ENCODE measurements at places on chromosomes 4 and X.

GRCh38 chrX:106144755-106145639 is 23.1 kb upstream of the PWWP3B start:
- no peak overlapping the region for H3K27ac ChIP-seq
- no peaks in the 10 kb centered on the region for H3K36me3 ChIP-seq
- no peak overlapping the region for H3K4me3 ChIP-seq
- no peaks in the 10 kb centered on the region for H3K27me3 ChIP-seq
- H3K4me1 ChIP-seq: no peaks in the 10 kb centered on the region

DNA sequence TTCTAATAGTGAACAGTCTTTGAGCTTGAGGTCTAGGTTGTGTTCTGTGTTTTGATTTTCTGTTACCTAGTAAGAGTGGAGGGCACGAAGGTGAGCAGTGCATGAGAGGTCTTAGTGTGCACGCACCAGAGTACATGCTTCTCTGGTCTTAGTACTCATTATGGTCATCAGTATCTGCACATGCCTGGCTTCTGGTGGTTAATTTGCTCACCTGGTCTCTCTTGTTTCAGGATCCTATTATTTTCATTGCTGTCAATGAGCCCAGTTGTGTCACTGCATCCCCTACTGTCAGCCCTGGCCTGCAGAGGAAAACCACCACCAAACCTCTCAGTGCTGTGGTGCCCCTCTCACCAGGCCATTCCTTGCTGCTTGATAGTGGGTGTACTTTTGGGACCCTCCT is 54.8 kb downstream of the NSUN7 start:
- no peak overlapping the region for H3K4me3 ChIP-seq
- no peaks in the 10 kb centered on the region for H3K27me3 ChIP-seq
- DNase-seq: no peak
- no peaks in the 10 kb centered on the region for H3K4me1 ChIP-seq
- H3K27ac ChIP-seq: no peak overlapping the region
- no peaks in the 10 kb centered on the region for H3K36me3 ChIP-seq

- peaks cover 31% of the 10 kb centered on the region for H3K4me1 ChIP-seq
- DNase-seq: no peak
- 0 out of 2 replicates have a peak, but pooled peaks cover 3% of the 10 kb centered on the region for H3K36me3 ChIP-seq
- no peaks in the 10 kb centered on the region for H3K27me3 ChIP-seq
- no peak overlapping the region for H3K4me3 ChIP-seq
These were observed 19.7 kb upstream of the TADA2B start for GRCh38 chr4:7023486-7023885.

GRCh38 chrX:130340271-130340670 is 552 bp downstream of the SLC25A14 start:
- H3K36me3 ChIP-seq: no peaks in the 10 kb centered on the region
- H3K4me1 ChIP-seq: peaks cover 5% of the 10 kb centered on the region
- DNase-seq: no peak
- no peaks in the 10 kb centered on the region for H3K27me3 ChIP-seq
- peak overlapping the region; percentile 68 for H3K4me3 ChIP-seq

GRCh38 chr4:75834772-75835154 is 67.5 kb downstream of the PPEF2 start:
- H3K27me3 ChIP-seq: no peaks in the 10 kb centered on the region
- no peaks in the 10 kb centered on the region for H3K4me1 ChIP-seq
- no peak for DNase-seq
- no peak overlapping the region for H3K4me3 ChIP-seq

GRCh38 chr4:18961879-18962278 is 940.3 kb upstream of the LCORL start:
- no peaks in the 10 kb centered on the region for H3K36me3 ChIP-seq
- H3K4me1 ChIP-seq: no peaks in the 10 kb centered on the region
- H3K27ac ChIP-seq: no peak overlapping the region
- no peaks in the 10 kb centered on the region for H3K27me3 ChIP-seq
- DNase-seq: no peak

GRCh38 chrX:110025395-110025794 is 22.5 kb downstream of the TMEM164 start:
- H3K4me1 ChIP-seq: peaks cover 30% of the 10 kb centered on the region
- no peaks in the 10 kb centered on the region for H3K27me3 ChIP-seq
- peak overlapping the region; percentile 24 for H3K27ac ChIP-seq

DNA sequence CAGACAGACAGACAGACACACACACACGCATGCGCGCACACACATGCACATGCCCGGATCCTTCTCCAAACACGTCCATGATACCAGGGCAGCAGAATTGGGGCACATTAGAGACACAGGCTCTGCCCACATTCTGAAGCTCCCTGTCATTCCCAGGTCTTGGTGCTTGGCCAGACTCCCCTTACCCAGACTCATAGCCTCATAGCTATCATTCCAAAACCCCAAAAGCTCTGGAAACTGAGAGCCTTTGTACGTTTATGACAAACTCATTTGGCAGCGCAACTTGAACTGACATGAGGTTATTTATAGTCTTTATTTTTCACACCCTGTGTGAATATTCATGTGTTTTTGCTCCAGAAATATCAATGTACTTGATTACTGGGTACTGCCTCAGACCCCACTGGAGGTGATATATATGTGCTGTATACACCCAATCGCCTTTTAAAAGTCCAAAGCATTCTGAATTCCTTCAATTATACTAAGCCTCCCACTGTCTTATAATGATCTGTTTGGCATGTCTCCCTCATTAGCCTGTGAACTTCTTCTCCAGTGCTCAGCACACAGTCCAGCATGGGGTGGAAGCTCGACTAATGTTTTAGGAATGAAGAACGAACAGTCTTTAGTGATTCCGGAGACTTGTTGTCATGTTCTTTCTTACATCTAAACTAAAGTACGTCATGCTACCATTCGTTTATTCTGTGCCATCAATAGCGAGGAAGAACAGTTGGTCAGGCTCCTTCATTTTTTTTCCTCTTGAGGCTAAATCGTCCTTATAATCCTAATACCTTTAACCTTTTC is 45.0 kb downstream of the RTL9 start:
- no peaks in the 10 kb centered on the region for H3K27me3 ChIP-seq
- H3K27ac ChIP-seq: no peak overlapping the region
- no peaks in the 10 kb centered on the region for H3K36me3 ChIP-seq
- DNase-seq: no peak
- no peak overlapping the region for H3K4me3 ChIP-seq

- H3K4me3 ChIP-seq: no peak overlapping the region
- H3K4me1 ChIP-seq: no peaks in the 10 kb centered on the region
- no peaks in the 10 kb centered on the region for H3K36me3 ChIP-seq
- DNase-seq: no peak
- no peaks in the 10 kb centered on the region for H3K27me3 ChIP-seq
These were observed 346.7 kb upstream of the TACR3 start for GRCh38 chr4:104066533-104066932.

- no peak overlapping the region for H3K27ac ChIP-seq
- H3K4me1 ChIP-seq: no peaks in the 10 kb centered on the region
- H3K4me3 ChIP-seq: no peak overlapping the region
These were observed 86.8 kb downstream of the REPS2 start for GRCh38 chrX:17033225-17033624.

GRCh38 chr4:61500883-61501282 is 300.8 kb downstream of the ADGRL3 start:
- H3K27me3 ChIP-seq: no peaks in the 10 kb centered on the region
- H3K36me3 ChIP-seq: no peaks in the 10 kb centered on the region
- no peak overlapping the region for H3K4me3 ChIP-seq
- no peak overlapping the region for H3K27ac ChIP-seq
- DNase-seq: no peak

DNA sequence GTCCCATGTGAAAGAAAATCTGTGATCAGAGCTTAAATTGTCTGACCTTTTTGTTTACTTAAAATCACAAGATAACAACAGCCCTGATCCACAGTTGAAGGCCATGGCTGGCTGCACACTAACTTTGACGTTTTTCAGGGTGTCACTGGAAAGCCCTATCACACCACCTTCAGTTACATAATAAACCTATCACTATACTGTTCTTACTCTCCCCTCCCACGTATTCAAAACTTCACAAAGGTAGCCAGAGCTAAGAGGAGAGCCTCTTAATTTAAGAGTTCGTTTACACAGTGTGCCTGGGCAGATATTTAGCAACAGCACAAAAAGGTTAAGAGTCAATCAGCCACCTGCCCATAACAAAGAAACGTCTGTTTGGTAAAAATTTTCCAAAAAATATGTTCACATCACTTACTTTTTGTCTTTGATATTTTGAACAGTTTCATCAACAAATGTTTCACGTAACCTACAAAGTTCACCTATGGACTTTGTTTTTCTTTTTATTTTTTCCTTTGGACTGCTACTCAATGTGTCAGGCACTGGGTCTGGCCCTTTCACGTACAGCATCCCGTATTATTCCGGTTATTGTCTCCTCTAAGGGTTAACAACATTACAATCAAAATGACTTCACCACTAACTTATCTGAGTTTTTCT is 25.0 kb downstream of the RFC1 start:
- no peak overlapping the region for H3K27ac ChIP-seq
- no peak overlapping the region for H3K4me3 ChIP-seq
- H3K36me3 ChIP-seq: no peaks in the 10 kb centered on the region
- H3K27me3 ChIP-seq: no peaks in the 10 kb centered on the region

DNA sequence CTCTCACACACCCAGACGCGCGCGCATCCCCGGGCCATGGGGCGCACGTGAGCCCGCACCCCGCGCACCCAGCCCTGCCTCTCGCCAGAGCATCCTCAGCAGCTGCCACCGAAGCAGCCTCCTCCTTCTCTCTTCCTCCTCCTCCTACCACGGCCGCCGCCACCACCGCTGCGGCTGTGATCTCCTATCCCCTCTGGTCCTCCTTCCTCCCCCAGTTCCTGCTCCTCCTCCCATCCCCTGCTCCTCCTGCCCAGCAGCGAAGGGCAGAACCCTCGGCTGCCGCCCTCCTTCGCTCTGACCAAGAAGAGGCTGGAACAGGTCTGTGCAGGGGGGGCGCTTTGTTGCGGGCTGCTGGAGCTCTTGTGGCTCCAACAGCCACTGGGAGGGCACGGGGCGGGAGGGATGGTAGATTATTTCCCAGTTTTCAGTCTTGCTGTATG is 148.7 kb upstream of the CHRDL1 start:
- no peaks in the 10 kb centered on the region for H3K4me1 ChIP-seq
- no peaks in the 10 kb centered on the region for H3K36me3 ChIP-seq

DNA sequence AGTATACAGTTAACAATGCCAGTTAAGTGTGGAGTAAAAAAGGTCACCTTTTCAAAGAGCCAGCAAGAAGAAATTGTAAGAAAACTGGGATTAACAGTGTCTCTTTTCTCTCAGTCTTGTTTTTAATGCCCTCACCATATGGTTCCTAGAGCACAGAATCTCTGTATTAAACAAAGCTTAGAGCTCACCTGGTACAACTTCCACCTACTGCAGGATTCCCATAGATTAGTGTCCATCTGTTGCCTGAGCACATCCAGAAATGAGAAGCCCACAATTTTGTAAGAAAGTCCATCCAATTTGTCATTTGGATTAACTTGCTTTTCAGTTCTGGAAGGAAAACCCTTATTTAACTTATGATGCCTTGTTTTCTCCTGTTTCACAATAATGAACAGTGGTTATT is 1037.1 kb downstream of the STPG2 start:
- no peaks in the 10 kb centered on the region for H3K27me3 ChIP-seq
- H3K27ac ChIP-seq: no peak overlapping the region
- H3K36me3 ChIP-seq: no peaks in the 10 kb centered on the region
- no peaks in the 10 kb centered on the region for H3K4me1 ChIP-seq
- H3K4me3 ChIP-seq: no peak overlapping the region

DNA sequence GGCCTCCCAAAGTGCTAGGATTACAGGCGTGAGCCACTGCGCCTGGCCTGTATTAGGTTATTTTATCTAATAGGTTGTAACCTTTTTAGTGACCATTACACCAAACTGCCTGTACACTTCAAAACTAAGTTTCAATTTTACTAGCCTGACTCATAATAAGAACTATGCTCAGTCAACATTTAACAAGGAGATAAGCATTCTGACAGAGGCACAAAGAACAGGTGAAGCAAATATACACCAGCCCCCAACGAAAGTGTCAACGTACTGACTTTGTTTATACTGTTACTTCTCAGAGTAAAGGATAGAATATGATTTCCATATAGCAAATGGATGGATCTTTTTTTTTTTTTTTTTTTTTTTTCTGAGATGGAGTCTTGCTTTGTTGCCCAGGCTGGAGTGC is 62.8 kb downstream of the SHISA3 start:
- no peak overlapping the region for H3K27ac ChIP-seq
- no peaks in the 10 kb centered on the region for H3K36me3 ChIP-seq
- no peaks in the 10 kb centered on the region for H3K27me3 ChIP-seq

GRCh38 chr4:169416997-169417396 is 146.2 kb upstream of the SH3RF1 start:
- H3K4me3 ChIP-seq: no peak overlapping the region
- no peaks in the 10 kb centered on the region for H3K27me3 ChIP-seq
- no peaks in the 10 kb centered on the region for H3K36me3 ChIP-seq
- DNase-seq: no peak
- no peak overlapping the region for H3K27ac ChIP-seq

GRCh38 chr4:109472343-109472761 is 38.7 kb downstream of the SEC24B start:
- peaks cover 17% of the 10 kb centered on the region for H3K4me1 ChIP-seq
- no peak overlapping the region for H3K4me3 ChIP-seq
- peaks cover 43% of the 10 kb centered on the region for H3K36me3 ChIP-seq

GRCh38 chr4:87188932-87189331 is 31.5 kb downstream of the KLHL8 start:
- H3K36me3 ChIP-seq: no peaks in the 10 kb centered on the region
- H3K27me3 ChIP-seq: no peaks in the 10 kb centered on the region
- peaks cover 13% of the 10 kb centered on the region for H3K4me1 ChIP-seq
- no peak overlapping the region for H3K27ac ChIP-seq
- DNase-seq: no peak

- H3K4me1 ChIP-seq: no peaks in the 10 kb centered on the region
- DNase-seq: no peak
These were observed 216.3 kb upstream of the PCDH18 start for GRCh38 chr4:137748616-137749015.

All from SJSA1 (cell line).